ENCODE measurements at places on chromosomes 16 and 17. TPM values are rescaled to one million over a fixed set of nuclear protein-coding genes. Genes with fewer than 3 reads are reported as not detected.

SLC13A5 gene
- total RNA-seq, result 0.08 TPM

OR3A3 gene
- total RNA-seq, result not detected

UTP4 gene
- total RNA-seq, result 32.8 TPM

KRT32 gene
- not detected for total RNA-seq

SMIM36 gene
- total RNA-seq, result not detected

SLC5A11 gene
- not detected for total RNA-seq

TMC8 gene
- 5.5 TPM for total RNA-seq

ZSCAN10 gene
- not detected for total RNA-seq

SLC16A13 gene
- 6.0 TPM for total RNA-seq

SLC16A11 gene
- not detected for total RNA-seq

PRR29 gene
- total RNA-seq, result 0.55 TPM

MYO1D gene
- total RNA-seq, result 95.5 TPM

HP gene
- not detected for total RNA-seq

- no peak for DNase-seq
Measured at GRCh38 chr17:17548044-17548443, 43.5 kb downstream of the PEMT start.

DNA sequence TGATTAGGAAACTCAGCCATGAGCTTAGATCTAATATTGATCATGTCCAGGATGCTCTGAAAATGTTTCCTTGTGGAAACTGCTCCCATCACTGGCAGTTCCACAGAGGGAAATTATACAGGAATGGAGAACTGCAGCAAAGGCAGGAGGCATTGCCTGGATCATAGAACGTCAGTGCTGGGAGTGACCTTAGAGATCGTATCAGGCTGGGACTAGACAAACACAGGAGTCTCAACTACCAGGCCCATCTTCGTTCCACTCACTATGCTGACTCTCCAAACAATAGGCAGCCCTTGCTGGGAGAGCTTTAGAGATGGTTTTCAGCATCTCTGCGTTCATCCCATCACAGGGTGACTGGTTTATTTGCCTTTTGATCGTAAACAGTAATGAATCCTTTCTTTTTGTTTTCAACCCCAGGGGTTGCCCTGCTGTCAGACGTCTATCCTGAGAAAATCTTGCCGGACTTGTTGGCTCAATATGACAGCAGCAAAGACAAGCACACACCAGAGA lies 130.3 kb downstream of the TANGO6 start:
- no peak for DNase-seq

- DNase-seq, result no peak
Measured at GRCh38 chr16:28865722-28866453, 2.2 kb downstream of the SH2B1 start.

GRCh38 chr16:4877380-4877685 lies 30.1 kb downstream of the UBN1 start:
- DNase-seq, result no peak

- DNase-seq, result no peak
Measured at GRCh38 chr17:1241929-1242328, 28.3 kb upstream of the BHLHA9 start.

- DNase-seq, result no peak
Measured at GRCh38 chr17:34733333-34733732, 154.0 kb downstream of the TMEM132E start.

DNA sequence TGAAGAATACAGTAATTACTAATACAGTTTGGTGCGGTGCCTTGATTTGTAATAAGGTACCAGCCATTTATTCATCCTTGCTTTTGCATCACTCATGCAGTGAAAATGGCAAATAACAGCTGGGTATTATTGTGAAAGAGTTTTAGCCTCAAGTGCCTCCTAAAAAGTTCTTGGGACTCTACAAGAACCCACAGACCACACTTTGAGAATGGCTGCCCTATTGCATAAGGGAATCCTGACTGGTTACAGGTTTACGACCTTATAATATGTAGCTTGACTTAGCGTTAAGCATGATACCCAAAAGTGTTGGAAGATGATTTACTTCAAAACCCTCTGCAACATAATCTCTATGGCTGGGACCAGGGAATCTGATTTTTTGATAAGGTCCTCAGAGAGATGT lies 4.2 kb downstream of the MYH13 start:
- no peak for DNase-seq

DNA sequence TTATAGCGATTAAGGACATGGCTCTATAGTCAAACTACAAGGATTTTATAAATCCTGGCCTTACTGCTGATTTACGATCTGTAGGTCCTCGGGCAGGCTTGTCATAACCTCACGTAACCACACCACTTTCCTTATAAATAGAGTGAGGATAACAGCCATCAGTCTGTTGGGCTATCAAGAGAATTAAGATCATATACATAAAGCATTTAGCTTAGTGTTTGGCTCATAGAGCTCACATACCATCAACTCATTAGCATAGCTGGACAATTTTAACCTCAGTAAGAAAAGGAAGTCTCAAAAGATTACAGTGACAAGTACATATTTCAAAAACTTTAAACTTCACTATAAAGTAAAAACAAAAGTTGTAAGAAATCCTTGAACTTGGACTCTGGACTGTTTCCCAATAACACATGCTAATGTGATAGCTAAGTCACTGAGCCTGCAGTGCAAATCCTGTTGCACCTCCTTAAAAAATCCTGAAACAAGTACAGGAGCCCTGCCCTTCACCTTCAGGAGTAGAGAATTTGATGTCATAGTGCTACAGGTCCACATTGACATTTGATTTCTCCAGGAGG lies 20.8 kb upstream of the CLEC3A start:
- no peak for DNase-seq

DNA sequence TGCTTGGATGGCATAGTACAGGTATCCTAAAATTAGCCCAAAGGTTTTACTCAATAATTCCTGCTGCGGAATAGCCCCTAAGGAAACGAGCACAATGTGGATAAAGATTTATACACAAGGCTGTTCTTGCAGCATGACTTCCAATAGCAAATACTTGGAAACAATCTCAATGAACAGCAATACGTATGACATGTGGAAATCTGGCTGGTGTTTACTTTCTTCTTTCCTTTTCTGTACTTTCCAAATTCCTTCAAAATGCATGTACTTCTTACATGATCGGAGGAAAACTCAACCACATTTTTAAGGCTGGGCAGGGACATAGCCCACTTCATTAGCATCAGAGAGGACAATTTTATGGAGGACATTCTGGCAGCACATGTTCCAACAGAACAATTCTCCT lies 86.6 kb downstream of the C16orf95 start:
- DNase-seq, result no peak

- no peak for DNase-seq
Measured at GRCh38 chr16:11066261-11066870, 122.0 kb downstream of the CLEC16A start.

- DNase-seq, result no peak
Measured at GRCh38 chr17:27946513-27946912, 53.3 kb upstream of the LYRM9 start.

- no peak for DNase-seq
Measured at GRCh38 chr17:82876602-82877379, 37.0 kb upstream of the ZNF750 start.

DNA sequence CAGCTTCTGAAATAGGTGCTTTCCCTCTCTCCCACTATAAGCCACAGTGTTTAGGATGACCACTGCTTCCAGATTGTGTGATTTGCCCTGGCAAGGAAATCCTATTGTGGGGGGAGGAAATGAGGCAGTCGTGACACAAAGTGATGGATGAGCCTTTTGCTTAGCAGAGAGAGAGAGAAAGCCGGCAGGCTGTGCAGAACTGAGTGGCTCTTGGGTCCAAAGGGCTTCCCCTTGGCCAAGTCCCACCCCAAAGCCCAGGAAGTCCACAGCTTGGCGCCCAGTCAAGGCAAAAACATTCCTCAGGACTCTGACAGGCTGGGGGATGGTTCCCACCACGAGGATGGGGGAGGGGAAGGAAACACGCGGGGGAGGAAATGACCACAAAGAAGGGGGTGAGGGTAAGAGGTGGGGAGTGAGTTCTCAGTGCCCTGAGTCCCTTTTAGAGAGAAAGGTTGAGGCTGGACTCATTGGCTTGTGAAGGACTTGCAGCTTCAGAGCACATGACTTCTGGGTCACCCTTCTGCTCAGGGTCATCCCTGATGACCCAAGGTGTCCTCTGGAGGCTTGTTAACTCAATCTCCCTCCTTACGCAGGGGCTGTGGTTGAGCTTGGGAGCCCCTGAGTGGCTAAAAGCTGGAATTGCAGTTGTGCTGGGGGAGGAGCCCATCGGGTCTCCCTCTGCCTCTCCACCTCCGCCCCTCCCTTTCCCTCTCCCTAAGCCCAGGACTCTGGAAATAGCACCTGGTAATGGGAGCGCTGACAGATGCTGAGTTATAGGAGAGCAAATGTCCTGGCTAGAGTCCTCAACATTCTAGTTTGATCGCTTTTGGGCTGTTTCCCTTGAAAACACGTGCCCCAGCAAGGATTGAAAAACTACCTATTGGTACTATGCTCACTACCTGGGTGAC lies 10.3 kb upstream of the MSL1 start:
- no peak for DNase-seq

GRCh38 chr16:14458576-14458975 lies 171.5 kb downstream of the PARN start:
- DNase-seq, result no peak

DNA sequence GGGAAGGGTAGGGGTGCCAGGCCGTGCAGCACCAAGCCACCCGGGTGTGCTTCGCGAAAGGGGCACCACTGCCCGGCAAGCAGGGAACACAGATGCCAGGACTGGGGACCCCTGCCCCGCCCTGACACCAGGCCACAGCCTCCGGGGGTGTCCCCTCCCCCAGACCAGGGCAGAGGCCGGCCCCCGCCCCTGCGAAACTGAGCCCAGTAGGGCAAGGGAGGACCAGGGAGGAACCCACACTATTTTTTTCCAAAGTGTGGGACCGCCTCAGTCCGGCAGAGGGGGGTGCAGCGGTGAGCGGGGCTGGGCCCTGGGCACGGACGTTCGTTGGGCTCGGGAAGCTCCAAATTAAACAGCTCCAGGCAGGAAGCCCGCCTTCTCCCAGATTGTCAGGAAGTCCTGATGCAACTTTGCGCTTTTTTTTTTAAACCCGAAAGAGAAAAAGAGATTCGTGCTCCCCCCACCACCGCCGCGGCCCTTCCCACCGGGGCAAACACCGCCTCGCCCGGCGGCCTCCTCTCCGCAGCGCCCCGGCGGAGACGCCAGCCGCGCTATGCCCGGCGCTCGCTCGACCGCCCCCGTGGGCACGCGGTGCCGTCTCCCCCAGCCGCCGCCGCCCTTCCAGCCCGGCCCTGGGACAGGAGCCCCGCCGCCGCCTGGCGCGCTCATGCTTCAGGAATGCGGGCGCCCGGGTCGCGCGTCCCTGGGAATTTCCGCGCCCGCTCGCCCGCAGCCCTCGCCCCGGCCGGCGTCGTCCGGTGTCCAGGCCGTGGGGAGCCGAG lies 755 bp downstream of the PIEZO1 start:
- no peak for DNase-seq

- DNase-seq, result no peak
Measured at GRCh38 chr17:77579682-77580081, 378.8 kb upstream of the TNRC6C start.

Measured in kidney epithelial cell (primary cell).